ENCODE measurements at places on chromosomes 13 and 19. TPM values are rescaled to one million over a fixed set of nuclear protein-coding genes. Genes with fewer than 3 reads are reported as not detected.

DNA sequence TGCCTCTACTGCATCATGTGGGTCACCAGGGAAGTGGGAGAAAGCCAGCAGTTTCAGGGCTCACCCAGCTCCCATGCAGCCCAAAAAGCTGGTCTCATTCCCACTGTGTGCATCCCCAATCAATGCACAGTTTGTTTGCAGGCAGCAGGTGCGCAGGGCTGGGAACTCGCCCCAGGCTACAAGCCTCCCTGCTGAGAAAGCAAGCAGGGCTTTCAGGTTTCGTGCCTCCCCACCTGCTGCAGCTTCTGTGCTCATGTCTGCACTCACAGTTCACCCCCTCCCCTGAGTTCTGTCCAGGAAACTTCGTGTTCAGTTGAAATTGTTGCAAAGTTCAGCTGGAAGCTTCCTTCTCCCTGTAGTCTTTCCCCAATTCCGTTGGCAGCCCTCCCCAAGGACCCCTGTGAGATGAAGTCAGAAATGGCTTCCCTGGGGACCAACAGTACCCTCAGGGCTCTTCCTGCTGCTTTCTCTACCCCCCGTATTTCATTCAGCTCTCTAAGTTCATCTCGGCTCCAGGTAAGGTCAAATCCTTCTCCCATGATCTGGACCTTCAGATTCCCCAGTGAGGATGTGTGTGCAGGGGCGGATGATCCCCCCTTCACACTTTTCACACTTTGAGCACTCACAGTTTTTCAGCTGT lies 10.3 kb upstream of the KLK3 start:
- DNase-seq, result no peak

Gene RUBCNL
- total RNA-seq, result 3.5 TPM

Gene FGF21
- not detected for total RNA-seq

- DNase-seq, result no peak
Measured at GRCh38 chr19:49895566-49896297, 955 bp downstream of the IL4I1 start.

GRCh38 chr13:59458908-59459579 lies 704.7 kb downstream of the DIAPH3 start:
- DNase-seq, result no peak

Gene FGF22
- total RNA-seq, result not detected

- no peak for DNase-seq
Measured at GRCh38 chr13:105016266-105016665, 1519.2 kb downstream of the EFNB2 start.

- DNase-seq, result no peak
Measured at GRCh38 chr13:40564342-40565001, 102.0 kb downstream of the FOXO1 start.

Gene SOHLH2
- total RNA-seq, result not detected

Gene EPS8L1
- 6.8 TPM for total RNA-seq

Gene LRFN3
- 23.3 TPM for total RNA-seq

Gene PODNL1
- total RNA-seq, result 5.7 TPM

Gene PGLYRP2
- not detected for total RNA-seq

Gene HSPB6
- 0.75 TPM for total RNA-seq

- DNase-seq, result no peak
Measured at GRCh38 chr19:14149509-14149994, 13.2 kb upstream of the ASF1B start.

Gene NLRP9
- not detected for total RNA-seq

GRCh38 chr13:110329798-110330461 lies 22.8 kb downstream of the COL4A2 start:
- no peak for DNase-seq

Gene TPRX1
- total RNA-seq, result not detected

DNA sequence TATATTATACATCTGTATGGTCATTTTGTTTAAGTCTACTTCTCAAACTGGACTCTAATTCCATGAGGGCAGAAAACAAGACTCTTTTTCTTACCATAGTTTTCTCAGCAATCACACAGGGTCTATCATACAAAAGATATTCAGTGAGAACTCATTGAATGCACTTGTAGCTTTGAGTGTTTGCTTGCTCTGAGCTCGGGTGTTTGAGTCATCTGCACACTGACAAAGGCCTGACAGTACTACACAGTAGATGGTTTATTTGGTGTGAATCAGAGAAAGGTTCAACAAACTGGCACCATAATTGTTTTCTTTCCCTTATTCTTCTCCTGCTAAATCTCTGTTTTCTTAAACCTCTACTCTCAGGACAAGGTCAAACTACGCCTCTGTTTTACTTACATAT lies 586.4 kb downstream of the LMO7 start:
- no peak for DNase-seq

DNA sequence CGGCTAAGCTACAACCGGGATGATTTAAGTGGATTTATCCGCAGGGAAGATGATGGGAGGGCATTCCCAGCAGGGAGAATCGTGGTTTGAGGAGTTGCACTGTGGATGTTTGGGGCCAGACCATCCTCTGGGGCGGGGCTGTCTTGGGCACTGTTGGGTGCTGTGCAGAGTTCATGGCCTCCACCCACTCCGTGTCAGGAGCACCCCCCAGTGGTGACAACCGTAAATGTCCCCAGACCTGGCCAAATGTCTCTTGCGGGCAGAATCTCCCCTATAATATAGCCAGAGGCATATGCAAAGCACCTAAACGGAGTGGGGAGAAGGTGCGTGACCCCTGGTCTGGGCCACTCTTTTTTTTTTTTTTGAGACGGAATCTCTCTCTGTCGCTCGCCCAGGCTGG lies 40.2 kb downstream of the SMIM24 start:
- no peak for DNase-seq

Gene ING1
- total RNA-seq, result 14.3 TPM

Gene KLK8
- not detected for total RNA-seq

Gene GARIN5A
- 1.9 TPM for total RNA-seq

- no peak for DNase-seq
Measured at GRCh38 chr19:2326699-2327360, 1.6 kb downstream of the LSM7 start.

- no peak for DNase-seq
Measured at GRCh38 chr13:32940601-32941000, 75.6 kb upstream of the KL start.

- DNase-seq, result no peak
Measured at GRCh38 chr19:16375157-16375935, 50.7 kb downstream of the KLF2 start.
